Activated T-helper 17 cell treated with anti-CD3 and anti-CD28 coated beads, Interleukin-2, amount 50 U/mL, for 72 hours (primary cell): ENCODE measurements at places on chromosomes 16 and 17.
A peak's percentile ranks its signal among the peaks of the same experiment; 100 is the strongest.

- no peak for ATAC-seq
These were observed 12.7 kb downstream of the CCL16 start for GRCh38 chr17:35968520-35969054.

DNA sequence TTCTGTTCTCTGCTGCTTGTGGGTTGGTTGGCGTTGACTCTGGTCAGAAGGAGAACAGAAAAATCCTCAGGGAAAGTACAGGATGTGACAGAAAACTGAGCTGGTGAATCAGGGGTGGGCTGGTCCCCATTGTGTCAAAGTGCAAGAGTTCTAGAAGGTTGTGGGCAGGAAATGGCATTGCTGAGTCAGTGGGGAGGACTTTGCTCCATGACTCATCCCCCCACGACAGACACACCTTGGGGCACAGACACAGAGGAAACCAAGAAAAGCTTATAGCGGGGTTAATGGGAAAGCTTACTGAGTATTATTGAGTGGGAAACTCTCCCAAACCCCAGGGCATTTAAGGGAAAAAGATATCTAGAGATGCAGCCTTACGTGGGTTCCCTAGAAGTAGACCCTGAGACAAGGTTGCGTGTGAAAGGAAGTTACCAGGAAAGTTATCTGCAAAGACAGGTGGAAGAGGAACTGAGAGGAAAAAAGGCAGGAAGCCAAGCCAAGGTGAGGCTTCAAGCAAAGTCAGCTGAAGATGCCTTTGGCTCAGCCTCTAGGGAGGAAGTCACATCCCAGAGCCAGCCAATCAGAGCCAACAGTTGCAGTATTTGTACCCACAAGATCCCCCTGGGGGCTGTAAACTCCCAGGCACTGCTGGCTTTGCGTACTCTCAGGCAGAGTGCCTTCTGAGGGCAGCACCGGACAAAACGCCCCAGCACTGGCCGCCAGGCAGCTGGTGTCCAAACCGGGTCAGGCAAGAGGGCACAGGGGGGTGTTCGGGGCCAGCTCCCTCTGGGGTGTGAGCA lies 86.4 kb downstream of the FOXL1 start:
- peak; percentile 92 for ATAC-seq

- ATAC-seq: no peak
These were observed 10.2 kb downstream of the CFAP20 start for GRCh38 chr16:58118801-58119508.

DNA sequence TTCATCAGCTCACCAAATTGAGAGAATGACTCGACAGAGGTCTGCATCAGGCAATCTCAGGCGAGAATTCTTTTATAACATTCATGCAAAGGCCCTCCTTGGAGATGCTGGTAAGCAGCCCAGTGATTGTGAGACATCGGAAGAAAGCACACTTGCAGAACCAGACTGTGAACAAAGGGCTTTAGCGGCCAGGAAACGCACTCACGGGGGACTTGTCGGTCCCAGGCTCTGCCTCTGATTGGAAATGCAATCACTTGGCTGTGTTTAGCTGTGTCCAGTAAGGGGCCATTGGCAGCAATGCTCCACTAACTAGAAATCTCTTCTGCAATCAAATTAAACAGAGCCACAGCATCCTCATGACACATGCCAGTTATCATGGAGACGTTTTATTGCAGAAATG lies 226.7 kb upstream of the CDH13 start:
- no peak for ATAC-seq

DNA sequence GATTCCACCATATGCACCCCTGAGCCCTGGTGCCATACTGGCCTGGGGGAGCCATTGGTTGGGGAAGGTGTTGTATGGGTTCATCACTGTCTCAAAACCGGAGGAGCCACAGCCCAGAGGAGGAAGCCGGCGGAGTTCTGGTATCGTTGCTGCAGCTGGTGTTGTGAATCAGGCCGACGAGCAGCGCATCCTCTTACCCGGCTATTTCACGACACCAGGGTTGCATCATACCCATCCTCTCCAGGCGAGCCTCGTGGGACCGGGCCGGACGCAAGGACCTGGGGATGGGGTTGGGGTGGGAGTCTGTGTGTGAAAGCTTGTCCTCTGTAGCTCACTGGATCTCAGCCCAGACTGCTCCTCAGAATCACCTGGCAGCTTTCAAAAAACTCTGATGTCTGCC lies 6.6 kb upstream of the SLC12A3 start:
- ATAC-seq: no peak

- ATAC-seq: peak; percentile 90
These were observed 14.4 kb downstream of the SNN start for GRCh38 chr16:11682655-11683096.

- no peak for ATAC-seq
These were observed 790 bp downstream of the BCKDK start for GRCh38 chr16:31108794-31109558.

GRCh38 chr17:54372069-54372749 lies 528.4 kb upstream of the TOM1L1 start:
- ATAC-seq: no peak

DNA sequence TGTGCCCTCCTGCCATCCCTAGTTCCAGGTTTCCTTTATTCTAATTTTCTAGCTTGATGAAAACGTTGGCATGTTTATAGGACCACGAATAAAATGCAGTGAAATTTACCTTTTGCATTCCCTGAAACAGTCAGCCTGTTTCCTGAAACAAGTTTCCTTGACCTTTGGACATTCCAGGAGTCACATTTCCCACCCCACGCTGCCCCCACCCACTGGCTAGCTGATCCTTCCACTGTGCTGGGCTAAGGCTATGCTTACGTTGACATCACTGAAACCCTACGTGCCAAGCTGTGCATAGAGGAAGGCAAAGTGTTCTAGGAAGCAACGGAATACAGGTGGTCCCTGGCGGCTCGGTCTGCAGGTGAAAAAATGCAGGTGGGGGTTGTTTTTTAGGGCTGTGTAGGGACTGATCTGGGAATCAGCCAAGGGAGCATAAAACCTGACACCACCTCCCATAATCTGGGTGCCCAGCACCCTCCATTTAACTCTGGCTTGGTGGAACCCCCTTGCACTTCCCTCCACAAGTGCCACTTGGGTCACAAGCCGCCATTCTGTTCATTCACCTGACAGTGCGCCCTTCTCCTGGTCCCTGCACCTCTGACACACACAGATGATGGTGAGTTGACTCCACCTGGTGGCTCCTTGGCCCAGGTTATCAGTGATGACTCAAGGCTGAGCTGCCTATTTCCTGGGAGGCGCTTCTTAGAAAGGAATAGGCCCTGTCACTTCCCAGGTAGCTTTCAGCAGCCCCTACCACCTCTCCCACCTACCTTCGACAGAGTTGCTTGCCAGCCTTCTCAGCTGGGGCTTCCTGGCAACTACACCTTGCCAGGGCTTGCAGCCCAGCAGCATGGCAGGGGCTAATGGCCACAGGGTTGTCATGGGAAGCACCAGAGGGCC lies 83.7 kb downstream of the N4BP1 start:
- peak; percentile 85 for ATAC-seq

GRCh38 chr17:1423456-1424135 lies 23.6 kb upstream of the YWHAE start:
- no peak for ATAC-seq

DNA sequence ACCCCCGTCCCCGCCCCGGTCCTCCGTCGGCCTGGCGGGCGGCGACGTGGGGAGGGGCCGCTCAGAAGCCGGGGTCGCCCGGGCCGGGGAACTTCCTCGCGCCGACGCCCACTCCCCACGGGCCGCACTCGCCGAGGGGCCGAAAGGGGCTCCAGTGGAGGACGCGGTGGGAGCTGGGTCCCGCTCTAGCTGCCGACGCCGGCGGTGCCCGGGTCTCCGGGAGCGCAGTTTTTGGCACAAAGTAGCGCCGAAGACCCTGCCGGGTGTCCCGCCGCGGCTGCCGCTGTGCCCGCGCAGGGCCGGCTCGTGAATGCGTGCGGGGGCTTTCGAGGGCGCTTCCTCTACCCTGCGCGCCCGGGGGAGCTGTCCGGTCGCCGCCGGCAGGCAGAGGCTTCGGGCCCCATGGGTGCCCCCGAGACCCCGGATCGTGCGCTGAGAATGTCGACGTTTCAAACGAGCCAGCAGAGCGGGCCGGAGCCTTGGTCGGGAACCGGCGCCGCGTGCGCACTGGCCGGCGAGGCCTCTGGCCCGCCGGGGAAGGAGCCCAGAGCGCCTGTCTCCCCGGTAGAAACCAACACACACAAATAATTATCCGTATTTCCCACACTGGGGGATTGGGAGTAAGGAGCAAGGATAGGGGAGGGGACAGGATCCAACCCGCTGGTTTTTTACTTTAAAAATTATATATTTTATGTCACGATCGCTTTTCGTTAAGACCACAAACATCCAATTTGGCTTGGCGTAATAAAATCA lies 46.6 kb upstream of the SLC38A10 start:
- no peak for ATAC-seq

DNA sequence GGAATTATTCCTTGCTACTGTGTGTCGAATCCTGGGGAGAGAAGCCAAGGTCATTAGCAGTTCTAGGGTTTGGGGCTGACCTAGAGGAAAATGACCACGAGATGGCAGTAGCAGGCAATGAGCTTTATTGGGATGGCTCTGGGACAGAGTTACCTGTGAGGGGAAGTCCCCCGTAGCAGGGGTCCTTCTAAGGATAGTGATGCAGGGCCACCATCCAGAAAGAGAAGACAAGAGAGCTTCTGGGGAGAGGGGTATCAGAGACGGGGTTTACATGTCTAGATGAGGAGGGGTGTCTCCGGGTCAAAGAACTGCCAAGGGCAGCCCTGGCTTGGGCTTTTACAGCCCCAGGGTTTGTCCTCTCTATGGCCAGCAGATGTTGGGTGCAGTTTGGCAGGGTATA lies 6.4 kb upstream of the GGT6 start:
- peak; percentile 37 for ATAC-seq

DNA sequence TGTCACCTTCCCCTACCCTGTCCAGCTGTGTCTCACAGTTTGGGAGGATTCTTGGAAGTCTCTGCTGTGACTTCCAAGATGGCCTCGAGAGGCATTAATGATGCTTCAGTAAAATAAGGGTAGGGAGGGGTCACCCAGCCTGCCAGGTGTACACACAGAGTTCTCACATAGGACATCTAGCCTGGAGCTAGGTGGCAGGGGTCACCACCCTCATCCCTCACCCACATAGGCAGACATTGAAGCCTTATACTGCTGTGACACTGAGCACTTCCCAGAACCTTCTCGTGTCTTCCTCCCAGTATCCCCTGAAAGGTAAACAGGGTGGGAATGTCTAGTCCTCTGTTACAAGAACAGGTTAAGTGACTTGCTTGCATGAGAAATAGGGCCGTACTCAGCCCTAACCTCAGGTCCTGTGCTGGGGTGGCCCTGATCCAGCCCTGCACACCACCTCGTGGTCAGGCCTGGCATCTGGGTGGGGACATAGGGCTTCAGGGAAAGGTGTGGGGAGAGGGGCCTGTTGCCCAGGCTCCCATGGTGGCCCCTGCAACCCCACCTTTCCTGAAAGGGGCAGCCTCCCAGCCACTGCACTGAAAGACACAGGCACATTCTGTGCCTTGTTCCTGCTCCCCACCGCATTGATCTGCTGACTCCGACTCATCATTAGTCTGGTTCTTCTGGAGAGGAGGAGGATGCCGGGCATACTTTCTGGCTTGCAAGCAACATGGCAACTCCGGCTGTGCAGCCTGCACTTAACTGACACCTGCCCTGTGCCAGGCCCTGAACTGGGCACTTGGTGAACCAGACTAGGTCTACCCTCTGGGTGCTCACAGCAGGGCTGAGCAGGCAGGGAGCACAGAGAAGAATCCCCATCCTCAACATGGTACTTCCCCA lies 3.6 kb upstream of the MMP15 start:
- no peak for ATAC-seq

GRCh38 chr16:85480727-85481101 lies 132.4 kb upstream of the GSE1 start:
- ATAC-seq: no peak

DNA sequence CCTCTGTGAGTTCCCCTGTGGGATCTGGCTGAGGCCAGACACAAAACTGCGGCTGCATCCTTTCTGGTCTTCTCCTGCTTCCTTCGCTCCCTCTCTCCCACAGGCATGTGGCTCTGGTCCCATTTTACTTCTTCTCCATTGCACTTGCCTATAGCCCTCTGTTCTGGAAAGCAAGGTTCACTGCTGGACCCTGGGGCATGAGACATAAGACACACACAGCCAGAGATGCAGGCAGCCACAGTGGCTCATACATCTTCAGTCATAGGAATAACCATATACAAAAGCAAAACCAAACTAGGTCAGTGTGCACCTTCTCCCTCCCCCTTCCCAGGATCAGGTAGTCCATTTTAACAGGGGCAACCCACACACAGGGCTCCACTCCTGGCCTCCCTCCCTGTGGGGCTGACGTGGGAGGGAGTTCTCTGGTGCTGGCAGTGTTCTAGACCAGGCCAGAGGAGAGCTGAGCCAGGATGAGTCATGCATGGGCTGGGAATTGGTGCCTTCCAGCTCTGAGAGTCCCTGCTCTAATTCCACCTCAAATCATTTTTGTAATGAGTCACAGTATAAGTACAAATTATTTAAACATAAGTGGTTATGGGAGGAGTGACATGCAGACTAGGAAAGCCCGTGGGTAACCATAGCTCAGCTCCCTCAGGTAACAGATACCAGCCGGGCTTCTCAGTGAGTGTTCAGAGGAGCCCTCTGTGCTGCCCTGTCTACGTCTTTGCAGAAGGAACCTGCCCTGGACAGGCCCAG lies 58.0 kb downstream of the ASIC2 start:
- peak; percentile 84 for ATAC-seq

- ATAC-seq: no peak
These were observed 11.4 kb upstream of the NCBP3 start for GRCh38 chr17:3857261-3858105.

GRCh38 chr16:89623511-89624261 lies 10.2 kb downstream of the DPEP1 start:
- no peak for ATAC-seq

DNA sequence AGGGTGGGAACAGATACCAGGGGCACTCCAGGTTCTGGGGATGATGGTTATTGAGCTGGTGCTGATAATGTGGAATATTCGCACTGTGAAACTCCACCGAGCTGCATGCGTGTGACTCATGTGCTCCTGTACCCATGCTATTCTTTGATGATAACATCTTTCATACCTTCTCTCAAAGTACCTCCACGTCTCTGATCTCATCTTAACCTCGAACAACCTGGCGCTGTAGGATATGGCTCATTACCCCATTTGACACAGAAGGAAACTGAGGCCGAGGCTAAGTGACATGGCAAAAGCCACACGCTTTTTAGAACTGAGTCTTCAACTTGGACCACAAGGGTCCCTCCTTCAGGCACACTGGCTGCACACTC lies 30.2 kb upstream of the MRPS23 start:
- ATAC-seq: peak; percentile 89

- no peak for ATAC-seq
These were observed 15.2 kb downstream of the MED24 start for GRCh38 chr17:40038882-40039513.

DNA sequence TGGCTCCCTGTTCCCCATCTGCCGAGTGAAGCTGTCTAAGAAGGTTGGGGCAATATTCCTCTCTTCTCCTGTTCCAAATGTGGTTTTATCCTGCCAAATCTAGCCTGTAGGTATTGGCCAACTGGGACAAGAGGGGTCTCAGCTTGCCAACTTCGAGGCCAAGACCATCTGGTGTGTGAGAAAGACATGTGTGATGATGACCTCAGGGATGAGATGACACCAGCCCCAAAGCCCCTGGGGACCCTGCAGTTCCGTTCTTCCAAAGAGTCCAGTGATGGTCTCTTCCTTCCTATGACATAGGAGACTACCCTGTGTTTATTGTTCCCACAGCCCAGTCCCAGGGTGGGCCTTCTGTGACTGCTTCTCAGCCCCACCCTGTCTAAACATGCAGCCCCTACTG lies 34.8 kb upstream of the ADAMTS18 start:
- ATAC-seq: no peak
